NCI-H1436 treated with DMSO at 0.1 percent for 48 hours (cell line): ENCODE measurements at places on chromosomes 6 and 20.

GRCh38 chr6:148945301-148946021 lies 198.6 kb downstream of the UST start:
- no peak for DNase-seq

GRCh38 chr6:26258212-26258977 lies 106.6 kb upstream of the BTN3A2 start:
- no peak for DNase-seq

GRCh38 chr6:125953502-125953875 lies 3.1 kb upstream of the HINT3 start:
- no peak for DNase-seq

- no peak for DNase-seq
These were observed 114.7 kb upstream of the PRL start for GRCh38 chr6:22411376-22412105.

DNA sequence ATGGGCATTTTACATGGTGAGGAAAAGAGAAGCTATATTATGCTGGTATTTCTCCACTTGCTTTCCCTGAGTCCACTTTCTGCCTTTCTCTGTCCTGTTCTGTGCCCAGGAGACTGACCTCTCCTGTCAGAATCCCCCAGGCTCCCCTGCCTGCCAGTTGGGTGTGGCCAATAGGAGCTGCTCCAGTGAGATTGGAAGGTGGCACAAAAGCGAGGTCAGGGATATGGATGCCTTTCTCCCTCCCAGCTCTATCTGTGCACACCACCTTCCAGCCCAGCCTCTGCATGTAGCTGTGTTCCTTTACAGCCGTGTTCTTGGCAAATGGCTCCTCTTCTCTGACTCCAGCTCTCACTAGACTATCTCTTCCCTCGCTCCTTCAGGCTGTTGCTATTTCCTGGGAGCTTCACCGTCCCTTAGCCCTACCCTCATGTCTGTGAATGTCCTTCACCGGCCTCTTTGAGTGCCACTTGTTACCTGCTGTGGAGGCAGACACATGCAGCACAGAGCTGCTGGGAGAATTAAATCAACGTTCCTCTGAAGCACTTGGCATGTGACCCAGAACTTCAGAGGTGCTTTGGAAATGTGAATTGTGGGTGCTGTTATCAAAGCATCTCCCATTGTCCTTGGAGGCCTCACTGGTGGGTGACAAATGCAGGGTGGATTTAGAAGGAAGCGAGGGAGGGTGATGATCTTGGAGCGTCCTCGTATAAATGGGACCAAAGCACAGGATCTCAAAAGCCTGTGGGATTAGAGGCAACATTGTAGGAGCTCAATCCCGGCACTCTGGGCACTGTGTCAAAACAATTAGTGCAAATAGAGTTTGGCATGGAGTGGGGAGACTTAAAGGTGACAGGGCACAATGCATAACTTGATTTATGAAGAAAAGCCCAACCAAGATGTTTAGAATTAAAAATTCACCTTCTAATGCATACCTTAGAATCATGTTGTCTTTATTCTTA lies 28.9 kb upstream of the RALGAPA2 start:
- no peak for DNase-seq

DNA sequence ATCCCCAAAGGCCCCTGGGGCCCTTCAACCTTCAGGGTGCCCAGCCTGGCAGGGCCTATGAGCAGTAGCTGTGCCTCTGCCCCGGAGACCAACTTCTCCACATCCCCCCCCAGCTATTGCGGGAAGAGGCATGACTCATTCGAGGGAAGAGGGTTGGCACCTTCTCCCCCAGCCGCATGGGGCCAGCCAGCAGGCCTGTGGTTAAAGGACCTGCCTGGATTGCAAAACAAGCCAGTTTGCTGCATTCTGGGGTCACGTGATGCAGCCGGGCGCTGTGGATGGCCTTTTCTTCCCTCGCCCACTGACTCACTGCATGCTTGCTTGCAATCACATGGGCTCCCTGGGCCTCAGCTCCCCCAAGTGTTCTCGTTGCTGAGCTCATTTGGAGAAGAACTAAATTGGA lies 182.5 kb downstream of the MAFB start:
- no peak for DNase-seq

- DNase-seq, result peak; percentile 14
These were observed 38.0 kb downstream of the CITED2 start for GRCh38 chr6:139336488-139336887.

DNA sequence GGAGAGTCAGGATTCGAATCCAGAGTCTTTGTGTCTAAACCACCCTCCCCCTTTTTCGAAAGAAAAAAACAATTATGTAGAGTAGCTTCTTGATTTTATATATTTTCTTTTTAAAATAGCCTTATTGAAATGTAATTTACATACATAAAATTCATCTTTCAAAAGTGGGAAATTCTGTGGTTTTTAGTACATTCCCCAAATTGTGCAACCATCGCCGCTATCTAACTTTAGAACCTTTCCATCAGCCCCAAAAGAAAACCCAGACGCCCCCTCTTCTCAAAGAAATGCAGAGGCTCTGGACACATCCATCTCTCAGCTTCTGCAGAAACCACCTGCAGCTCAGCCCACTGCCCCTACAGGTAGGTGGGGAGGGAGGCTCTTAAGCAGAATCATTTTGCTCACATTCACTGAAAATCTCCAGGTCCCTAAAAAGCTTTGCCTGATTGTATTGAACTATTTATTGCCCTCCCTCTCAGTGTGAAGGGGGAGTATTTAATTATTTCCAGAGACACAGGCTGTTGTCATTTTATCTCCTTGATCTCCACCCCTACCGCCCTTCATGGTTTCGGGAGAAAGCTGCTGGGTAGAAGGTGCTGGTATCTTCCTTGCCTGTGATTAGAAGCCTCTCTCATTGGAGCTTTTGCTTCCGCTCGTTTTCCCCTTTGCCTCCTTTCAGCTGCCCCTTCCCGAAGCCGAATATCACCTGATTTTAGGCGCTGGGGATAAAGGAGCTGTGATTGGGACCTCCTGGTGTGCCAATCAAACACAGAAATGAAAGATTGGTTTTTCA lies 68.7 kb upstream of the KCNG1 start:
- DNase-seq, result no peak

DNA sequence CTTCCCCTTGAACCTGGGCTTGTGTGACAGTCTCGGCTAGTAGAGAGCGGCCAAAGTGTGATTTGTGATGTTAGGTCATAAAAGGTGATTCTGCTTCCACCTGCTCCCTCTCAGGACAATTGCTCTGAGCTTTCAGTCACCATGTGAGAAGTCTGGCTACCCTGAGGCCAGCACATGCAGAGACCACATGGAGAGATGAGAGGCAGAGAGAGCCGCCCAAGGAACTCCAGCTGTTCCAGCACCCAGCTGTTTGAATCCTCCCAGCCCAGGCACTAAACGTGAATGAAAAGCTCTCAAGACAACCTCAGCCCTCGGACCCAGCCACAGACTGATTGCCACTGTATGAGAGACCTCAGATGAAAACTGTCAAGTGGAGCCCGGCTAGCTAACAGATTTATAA lies 143.4 kb upstream of the EEF1E1 start:
- no peak for DNase-seq

GRCh38 chr6:84696166-84696565 lies 68.2 kb downstream of the TBX18 start:
- DNase-seq, result no peak

DNA sequence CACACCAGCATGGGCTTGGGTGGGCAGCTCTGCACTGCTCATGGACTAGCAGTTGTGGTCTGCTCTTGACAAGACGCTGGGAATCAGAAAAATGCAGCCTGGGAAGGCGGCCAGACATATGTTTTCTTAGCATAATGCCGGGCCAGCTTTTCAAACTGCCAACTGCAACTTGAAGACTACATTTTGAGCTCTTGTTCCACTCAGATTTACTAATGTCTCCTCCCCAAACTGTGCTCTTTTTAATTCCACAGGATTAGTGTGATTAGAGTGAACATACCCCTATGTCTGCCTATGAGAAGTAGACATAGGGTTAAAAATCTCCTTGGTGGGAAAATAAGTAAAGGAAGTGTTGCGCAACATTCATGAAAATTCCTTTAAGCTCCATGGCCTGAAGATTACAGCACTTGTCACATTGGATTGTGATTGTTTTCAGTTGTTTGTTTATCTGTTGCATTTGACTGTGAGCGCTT lies 5.3 kb upstream of the FNDC1 start:
- no peak for DNase-seq

- no peak for DNase-seq
These were observed 21.9 kb downstream of the RIMS1 start for GRCh38 chr6:71908162-71908765.

- no peak for DNase-seq
These were observed 66.0 kb upstream of the OLIG3 start for GRCh38 chr6:137560184-137560563.

GRCh38 chr6:43250992-43251373 lies 7.7 kb downstream of the TTBK1 start:
- DNase-seq, result no peak
